ENCODE measurements at places on chromosomes 12 and 14. TPM values are rescaled to one million over a fixed set of nuclear protein-coding genes. Genes with fewer than 3 reads are reported as not detected.

Gene BRMS1L
- 26.3 TPM for total RNA-seq

Gene MIS18BP1
- 13.5 TPM for total RNA-seq

Gene EFCAB11
- total RNA-seq: 3.7 TPM

Gene C12orf42
- 0.80 TPM for total RNA-seq

Gene AQP2
- total RNA-seq: not detected

Measured in myocyte (in vitro differentiated cells).